CD4-positive, alpha-beta T cell treated with Interleukin-6 for 4 hours (primary cell): ENCODE measurements at places on chromosomes 7 and 10.

DNA sequence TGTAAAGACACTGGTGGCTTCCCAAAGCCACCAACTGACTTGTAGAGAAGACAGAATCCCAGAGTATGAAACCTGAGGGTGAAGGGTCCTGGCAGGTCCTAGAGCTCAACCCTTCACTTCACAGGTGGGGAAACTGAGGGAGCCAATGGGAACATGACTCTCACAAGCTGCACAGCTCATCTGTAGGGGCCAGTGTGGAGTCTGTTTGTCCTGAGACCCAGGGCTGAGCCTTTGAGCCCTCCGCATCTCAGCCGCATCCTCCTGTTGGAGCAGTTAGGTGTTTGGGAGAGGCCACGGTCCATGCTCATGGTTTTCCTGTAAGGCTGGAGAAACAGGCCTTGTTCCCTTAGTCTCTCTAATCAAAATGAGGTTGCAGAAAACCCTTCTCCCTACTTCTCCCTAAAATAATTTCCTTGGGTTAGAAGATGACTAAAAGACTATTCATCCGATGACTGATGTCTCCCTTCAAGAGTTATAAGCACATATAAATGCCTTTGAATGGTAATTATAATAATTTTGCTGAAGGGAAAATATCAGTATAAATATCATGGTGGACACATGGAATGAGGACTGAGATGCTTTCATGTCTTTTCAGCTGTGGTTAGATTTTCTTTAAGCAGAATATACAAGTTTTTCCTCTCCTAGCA lies 10.3 kb downstream of the HTRA1 start:
- DNase-seq: no peak

DNA sequence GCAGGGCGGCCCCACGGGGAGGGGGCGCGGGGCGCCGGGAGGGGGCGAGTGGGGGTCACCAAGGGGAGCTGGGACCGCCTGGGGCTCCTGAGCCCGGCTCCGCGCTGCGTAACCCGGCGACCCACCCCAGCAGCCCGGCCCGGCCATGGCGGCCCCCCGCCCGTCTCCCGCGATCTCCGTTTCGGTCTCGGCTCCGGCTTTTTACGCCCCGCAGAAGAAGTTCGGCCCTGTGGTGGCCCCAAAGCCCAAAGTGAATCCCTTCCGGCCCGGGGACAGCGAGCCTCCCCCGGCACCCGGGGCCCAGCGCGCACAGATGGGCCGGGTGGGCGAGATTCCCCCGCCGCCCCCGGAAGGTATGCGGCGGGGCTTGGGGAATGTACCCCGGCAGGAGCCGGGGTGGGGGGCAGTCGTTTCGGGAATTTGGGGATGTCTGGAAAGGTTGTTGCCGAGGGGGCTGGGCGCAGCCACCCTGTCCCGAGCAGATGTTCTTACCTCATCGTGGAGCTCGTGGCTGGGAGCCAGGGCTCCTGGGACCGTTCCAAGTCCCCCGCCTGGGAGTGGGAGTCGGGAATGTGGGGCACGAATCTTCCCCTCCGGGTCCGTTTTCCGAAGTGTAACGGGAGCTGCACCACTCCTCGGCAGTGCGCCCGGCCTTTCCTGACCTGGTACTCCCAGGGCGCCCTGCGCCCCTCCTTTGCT lies 431 bp downstream of the ZYX start:
- no peak for DNase-seq

DNA sequence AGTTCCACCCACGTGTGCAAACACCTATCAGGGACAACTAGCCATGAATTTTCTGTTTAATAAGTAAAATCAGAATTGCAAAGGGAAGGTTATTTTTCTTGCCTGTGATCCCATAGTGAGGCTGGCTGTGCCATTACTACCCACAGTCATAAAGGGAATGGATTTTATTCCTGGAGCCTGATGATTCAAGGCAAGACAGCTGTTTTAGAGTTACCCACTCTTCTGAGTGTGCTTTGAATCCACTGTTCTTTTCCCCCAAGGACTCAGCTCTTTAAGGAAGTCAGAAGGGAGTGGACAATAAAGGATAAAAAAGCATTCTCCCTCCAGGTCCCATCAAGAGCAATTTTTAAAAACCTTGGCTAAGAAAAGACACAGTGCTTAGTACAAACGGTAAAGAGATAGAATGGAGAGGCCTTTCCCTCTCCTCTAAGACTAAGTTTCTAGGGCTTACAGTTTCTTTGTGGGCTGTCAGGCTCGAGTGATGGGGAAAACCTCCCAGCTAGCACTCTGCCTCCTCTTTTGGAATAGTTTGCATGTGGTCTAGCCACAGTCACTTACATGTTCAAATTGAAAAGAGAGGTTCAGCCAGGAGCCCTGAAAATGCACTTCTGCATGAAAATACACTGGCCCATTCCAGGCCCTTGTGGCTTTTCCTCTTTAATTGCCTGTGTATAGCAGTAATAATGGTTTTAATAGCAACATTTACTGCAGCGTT lies 5.1 kb upstream of the LRRC4 start:
- no peak for DNase-seq

DNA sequence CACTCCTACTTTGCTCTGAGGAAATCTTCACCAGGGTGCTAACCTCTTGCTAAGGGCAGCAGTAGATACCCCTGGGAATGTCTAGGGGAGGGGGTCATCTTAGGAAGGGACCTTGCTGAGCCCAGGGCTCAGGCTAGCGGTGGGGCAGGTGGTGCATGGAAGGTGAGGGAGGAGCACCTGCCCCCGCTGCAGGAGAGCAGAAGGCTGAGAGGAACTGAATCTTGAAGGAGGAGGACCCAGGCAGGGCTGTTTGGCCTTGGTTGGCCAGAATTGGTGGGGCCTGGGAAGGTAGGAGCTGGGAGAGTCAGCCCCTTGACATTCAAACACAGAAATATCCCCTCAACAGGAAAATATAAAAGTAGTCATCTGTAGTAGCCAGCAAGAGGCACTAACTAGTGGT lies 7.0 kb downstream of the CALHM3 start:
- no peak for DNase-seq

DNA sequence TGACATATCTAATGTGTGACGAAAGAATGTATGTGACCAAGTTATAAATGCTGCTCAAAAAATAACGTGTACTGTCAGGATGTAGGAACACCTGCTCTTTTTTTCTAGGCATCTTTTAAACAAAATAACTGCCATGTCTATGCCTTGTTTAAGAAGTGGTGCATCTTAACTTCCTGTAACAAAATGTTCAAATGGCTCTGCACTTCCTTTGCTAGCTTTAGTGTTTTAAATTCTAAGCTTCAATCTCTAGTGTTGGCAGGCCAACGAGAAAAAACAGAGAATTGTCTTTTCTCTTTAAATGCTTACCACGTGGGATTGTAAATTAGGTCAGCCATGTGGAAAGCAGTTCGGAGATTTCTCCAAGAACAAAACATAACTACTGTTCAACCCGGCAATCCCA lies 14.6 kb upstream of the PDSS1 start:
- DNase-seq: no peak

DNA sequence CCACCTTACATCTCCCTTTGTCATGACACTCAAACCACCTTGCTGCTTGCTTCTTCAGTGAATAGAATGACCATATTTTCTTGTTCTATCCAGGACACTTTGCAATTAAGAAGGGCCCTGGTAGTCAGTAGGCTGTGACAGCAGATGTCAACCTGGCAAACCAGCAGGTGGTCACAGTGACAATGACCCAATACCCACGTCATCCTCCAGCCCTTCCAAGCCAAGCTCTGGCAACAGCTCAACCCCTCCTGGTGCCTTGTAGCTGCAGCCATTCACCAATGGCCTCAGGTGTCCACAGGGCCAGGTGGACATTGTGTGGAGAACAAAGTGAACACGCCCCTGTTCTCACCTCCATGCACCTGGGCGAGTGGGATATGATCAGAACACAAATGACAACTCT lies 87.6 kb upstream of the MACROH2A2 start:
- no peak for DNase-seq

DNA sequence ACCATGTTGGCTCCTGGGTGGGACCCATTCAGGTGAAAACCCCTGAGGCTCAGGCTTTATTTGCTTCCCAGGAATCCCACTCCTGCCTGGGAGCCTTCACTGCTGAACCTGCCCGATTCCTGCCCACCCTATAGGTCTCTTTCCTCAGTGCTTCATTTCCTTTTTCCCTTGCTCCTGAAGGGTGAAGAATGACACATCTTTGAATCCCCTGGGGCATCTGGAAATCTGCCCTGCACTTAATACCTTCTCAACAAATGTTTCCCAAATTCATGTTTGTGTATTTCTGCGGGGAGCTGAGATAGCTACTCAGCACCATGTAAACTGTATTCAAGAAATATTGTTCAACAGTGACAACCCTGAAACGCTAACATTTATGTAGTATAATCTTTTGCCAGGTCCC lies 10.3 kb upstream of the PCBD1 start:
- no peak for DNase-seq

GRCh38 chr10:127922675-127923366 lies 15.9 kb downstream of the PTPRE start:
- no peak for DNase-seq

DNA sequence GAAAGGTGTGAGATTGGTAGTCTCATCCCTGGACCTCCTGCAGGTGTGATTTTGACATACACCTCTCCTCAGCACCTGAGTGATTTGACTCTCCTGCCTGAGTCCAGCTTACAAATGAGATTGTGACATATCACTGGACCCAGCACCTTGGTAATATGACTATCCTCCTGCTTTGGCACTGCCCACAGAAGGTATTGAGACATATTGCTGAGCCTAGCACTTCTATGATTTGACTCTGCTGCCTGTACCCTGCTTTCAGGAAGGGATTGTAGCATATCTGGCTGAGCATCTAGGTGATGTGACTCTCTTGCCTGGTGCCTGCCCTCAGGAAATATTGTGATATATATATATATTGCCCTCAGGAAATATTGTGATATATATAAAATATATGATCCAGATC lies 43.5 kb upstream of the ZNF680 start:
- no peak for DNase-seq

- DNase-seq: no peak
These were observed 10.1 kb downstream of the PAPOLB start for GRCh38 chr7:4851459-4852422.

- no peak for DNase-seq
These were observed 3.0 kb downstream of the KMT2E start for GRCh38 chr7:105016709-105017656.

- DNase-seq: peak; percentile 54
These were observed 33.5 kb downstream of the REEP3 start for GRCh38 chr10:63554657-63555056.

- DNase-seq: no peak
These were observed 66.1 kb downstream of the GNA12 start for GRCh38 chr7:2777898-2778535.

DNA sequence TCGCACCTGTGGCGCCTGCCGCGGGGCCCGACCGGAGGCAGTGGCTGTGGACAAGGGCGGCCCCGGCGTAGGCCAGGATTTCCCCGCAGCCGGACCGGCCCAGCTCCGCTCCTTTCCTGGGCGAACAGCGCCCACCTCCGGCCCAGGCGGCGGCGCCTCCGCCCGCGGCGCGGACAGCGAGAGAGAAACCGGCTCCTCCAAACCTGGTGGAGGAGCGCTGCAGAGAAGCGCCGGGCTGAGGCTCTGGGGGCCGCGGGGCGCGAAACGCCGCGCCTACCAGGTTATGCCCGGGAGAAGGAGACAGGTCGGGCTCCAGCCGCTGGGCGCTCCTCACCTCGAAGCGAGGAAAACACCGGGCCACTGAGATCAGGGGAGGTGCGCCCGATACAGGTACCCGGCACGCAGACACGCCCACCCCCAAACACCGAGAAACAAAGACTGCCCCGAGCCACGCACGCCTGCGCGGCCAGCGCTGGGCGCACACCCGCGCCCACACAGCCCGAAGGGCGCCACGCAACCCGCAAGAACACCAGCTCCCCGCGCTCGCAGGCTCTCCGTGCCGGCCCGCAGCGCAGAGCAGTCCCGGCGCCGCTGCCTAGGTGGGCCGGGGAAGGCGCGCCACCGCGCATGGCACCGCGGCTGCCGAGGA lies 3.3 kb downstream of the GRID1 start:
- no peak for DNase-seq

DNA sequence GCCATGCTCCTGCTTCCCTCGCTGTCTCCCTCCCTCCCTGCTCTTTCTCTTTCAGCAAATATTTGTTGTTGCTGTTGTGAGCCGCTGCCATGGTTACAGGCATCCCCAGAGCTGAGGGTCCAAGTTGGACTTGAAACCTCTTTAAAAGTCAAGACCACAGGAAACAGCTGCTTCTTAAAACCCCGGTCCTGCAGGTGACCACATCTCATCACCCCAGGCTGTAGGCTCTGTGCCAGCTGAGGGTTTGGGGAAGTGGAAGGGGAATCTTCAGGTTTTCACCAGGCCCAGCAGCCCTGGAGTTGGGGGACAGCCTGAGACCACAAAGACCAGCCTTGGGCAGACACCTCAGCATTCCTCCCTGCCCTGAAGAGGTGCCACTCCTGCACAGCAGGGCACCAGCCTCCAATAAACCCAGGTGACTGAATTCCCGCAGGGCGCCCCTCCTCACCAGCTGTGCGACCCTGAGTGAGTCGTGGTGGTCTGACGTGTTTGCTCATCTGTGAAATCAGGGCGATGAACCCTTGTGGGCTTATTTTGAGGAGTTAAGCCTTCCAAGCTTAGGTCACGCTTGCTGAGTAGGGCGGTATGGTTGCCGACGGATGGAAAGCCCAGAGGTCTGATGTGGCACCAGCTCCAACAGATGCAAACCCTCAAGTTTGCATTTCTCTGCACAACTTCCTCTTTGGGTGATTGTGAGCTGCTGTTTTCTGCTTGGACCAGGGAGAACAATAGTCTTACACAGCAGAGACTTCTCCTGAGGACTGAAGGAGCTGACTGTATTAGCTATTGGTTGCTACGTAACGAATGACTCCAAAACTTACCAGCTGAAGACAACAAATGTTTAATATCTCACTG lies 24.8 kb downstream of the NPTX2 start:
- no peak for DNase-seq

- DNase-seq: no peak
These were observed 440 bp downstream of the JAKMIP3 start for GRCh38 chr10:132066186-132066585.

GRCh38 chr10:89085153-89085552 lies 94.6 kb downstream of the FAS start:
- DNase-seq: no peak

- no peak for DNase-seq
These were observed 80.3 kb upstream of the TRIL start for GRCh38 chr7:29038463-29038862.

GRCh38 chr10:69696073-69696731 lies 66.2 kb downstream of the FAM241B start:
- DNase-seq: peak; percentile 5

DNA sequence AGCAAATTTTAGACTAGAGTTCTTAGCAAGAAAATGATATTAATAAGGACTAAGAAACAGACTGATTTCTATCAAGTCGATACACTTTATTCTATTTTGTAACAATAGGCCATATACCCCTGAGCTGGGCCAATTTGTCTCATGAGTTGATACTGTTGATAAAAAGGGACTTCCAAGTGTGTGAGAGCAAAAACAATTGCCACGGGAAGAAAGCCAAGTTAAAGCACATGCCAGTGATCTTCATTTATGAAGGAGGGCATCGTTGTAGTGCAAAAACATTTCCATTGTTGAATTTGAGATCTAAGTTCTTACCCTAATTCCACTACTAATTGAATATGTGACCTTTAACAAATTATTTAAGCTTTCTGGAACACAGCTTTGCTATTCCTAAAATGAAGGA lies 119.9 kb downstream of the CNOT4 start:
- no peak for DNase-seq

- no peak for DNase-seq
These were observed at the start of gene PLAC9 for GRCh38 chr10:80132299-80133139. Gene PLAC9 (plus strand): TSS chr10:80132730. CDS start chr10:80132763, 33 bp downstream.
